ENCODE measurements at places on chromosomes 3 and 15.

DNA sequence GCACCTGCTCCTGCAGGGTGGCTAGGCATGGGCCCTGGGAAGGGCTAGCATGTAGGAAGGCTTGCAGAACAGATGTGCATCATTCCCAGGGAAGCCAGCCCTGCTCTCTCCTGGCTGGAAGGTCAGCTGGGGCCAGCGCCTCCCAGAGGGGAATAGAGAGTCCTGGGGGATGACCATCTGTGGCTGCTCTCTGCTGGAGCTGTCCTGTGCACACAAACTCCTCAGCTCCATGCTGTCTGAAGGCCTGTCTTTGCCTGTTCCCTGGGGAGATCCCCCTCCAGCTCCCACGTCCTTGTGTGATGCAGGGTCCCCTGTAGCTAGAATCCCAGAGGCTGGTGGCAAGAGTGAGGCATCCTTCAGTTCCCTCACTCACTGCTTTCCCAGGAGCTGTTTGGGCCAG, 19.3 kb downstream of the IL16 start:
- no peak for DNase-seq

- DNase-seq = no peak
Measured at GRCh38 chr15:48475600-48476395, 144.6 kb downstream of the DUT start.

DNA sequence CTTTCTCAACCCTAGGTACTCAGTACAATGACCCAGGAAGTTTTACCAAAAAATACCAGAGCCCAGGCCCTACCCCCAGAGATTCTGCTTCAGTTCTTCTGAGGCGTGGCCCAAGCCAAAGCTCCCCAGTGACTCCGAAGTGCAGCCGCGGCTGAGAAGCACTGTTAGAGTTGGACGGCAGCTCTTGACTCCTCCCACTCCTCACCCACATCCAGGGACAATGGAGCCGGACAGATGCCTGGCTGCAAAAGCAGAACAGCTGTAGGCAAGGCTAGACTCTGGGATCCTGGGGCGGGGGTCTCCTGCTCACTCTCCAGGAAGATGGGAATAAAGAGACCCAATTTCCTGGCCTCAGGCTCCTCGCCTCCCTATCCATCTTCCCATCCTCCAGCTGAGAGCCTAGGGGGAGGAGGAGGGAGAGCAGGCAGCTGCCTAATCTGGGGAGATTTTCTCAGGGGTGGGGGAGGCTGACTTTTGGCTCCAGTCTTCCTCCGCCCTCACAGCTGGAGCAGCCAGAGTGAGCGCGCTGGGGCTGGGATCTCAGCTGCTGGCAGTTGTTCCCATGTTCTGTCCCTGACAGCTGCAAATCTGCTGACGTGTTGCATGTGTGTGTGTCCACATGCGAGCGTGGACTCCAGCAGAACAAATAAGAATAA, 223.8 kb downstream of the OPA1 start:
- peak; percentile 71 for DNase-seq

- no peak for DNase-seq
Measured at GRCh38 chr3:77093101-77093500, 53.2 kb downstream of the ROBO2 start.

- DNase-seq = no peak
Measured at GRCh38 chr3:141963301-141963700, 86.9 kb downstream of the ATP1B3 start.

GRCh38 chr3:152193673-152194267, 75.0 kb upstream of the MBNL1 start:
- no peak for DNase-seq

- peak; percentile 52 for DNase-seq
Measured at GRCh38 chr3:185552358-185552877, at the start of gene LIPH. TSS of gene LIPH (minus strand) at chr3:185552588. CDS start at chr3:185552471, 117 bp downstream.

GRCh38 chr3:129404610-129405009, 23.8 kb downstream of the EFCAB12 start:
- DNase-seq = no peak

GRCh38 chr3:125192190-125193035, 20.1 kb downstream of the SLC12A8 start:
- no peak for DNase-seq

DNA sequence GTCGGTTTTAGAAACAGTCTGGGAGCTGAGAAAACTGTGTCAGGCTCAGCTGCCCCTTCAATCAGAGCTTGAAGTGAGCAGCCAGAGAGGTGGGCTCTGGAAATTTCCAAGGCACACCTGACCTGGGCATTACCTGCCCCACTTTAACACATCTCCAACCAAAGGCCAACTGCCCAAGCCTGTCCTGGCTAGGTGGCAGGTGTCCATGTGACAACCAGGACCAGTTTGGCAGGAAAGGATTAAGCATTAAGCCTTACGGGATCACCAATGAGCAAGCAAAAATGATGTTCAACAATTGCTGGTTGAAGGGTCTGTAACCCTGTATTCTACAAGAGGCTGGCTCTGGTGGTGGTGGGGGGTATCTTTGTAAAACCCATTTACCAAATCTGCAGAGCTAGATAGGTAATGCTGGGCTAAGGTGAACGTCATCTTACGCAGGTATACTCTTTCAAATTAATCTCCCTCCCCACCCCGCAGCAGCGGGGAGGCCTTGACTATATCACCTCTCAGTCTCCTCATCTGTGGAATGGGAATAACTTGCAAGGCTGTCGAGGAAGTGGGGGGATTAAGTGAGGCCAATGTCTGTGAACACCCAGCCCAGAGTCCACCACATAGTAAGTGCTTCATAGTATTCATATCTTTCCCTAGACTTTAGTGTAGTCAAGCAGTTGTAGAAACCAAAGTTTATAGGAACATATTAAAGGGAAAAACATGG, 183.2 kb downstream of the MEGF11 start:
- no peak for DNase-seq

- DNase-seq = no peak
Measured at GRCh38 chr15:96153929-96154328, 176.6 kb upstream of the NR2F2 start.

- no peak for DNase-seq
Measured at GRCh38 chr15:42007386-42007785, 13.5 kb downstream of the PLA2G4E start.

DNA sequence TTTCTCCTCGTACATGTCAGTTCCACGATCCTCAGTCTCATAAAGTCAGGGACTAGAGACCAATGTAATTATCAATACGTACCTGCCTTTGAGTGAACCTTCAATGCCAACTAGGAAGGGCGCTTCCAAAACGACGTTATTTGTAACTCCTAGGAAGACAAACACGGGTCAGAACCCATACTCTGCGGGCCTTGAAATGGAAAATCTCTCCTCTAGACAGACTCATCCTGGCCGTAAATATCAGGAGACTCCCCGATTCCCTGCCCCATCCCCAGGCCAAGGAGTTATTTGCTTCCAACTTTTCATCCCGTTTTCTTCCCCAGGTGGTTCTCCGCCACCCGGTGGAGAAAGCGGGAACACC, 578 bp downstream of the OIP5 start:
- DNase-seq = peak; percentile 69

- DNase-seq = no peak
Measured at GRCh38 chr3:161413855-161414210, 42.5 kb upstream of the SPTSSB start.

- no peak for DNase-seq
Measured at GRCh38 chr3:151567477-151567876, 106.6 kb upstream of the IGSF10 start.

- no peak for DNase-seq
Measured at GRCh38 chr3:119140466-119140865, 5.5 kb upstream of the TEX55 start.

GRCh38 chr3:43378066-43378935, 92.0 kb downstream of the SNRK start:
- DNase-seq = peak; percentile 72

GRCh38 chr3:118501152-118501551, 533.5 kb downstream of the IGSF11 start:
- peak; percentile 4 for DNase-seq

- DNase-seq = no peak
Measured at GRCh38 chr15:96361309-96362010, 31.0 kb downstream of the NR2F2 start.

- no peak for DNase-seq
Measured at GRCh38 chr15:31251165-31251564, 75.5 kb upstream of the KLF13 start.

DNA sequence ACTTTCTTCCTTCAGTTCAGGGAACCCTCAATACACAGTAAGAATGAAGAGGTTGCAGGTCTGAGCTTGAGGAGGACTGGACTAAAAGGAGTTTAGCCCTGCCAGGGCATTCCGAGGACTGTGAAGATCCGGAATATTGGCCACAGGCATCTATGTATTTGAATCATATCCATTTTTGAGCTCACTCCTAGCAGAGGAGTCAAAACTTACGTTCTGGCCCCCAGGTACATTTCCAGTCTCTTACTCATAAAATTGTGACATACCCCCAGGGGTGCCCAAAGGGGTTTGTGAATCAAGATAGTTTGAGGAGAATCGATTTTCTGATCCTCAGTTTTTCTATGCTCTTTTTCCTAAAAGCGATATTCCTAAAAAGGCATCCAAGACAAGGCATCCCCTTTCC, 27.6 kb upstream of the SRP14 start:
- DNase-seq = no peak

- no peak for DNase-seq
Measured at GRCh38 chr3:196962108-196962929, 6.3 kb downstream of the PIGZ start.

DNA sequence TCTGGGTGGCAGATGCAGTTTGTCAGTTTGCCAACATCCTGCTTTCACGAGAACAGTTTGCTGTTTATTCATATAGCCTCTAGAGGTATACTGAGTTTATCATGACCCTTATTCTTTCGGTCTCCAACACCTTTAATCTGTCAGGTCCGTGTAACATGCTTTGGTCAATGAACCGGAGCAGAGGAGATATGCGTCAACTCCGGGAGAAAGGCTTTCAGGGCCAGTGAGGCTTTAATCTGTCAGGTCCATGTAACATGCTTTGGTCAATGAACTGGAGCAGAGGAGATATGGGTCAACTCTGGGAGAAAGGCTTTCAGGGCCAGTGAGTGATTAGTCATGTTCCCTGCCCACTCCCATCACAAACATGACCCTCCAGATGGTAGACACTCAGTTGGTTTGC, 16.9 kb upstream of the GPD1L start:
- no peak for DNase-seq

Data from HuH-7 (cell line).